ENCODE measurements at places on chromosomes 1 and 21.

DNA sequence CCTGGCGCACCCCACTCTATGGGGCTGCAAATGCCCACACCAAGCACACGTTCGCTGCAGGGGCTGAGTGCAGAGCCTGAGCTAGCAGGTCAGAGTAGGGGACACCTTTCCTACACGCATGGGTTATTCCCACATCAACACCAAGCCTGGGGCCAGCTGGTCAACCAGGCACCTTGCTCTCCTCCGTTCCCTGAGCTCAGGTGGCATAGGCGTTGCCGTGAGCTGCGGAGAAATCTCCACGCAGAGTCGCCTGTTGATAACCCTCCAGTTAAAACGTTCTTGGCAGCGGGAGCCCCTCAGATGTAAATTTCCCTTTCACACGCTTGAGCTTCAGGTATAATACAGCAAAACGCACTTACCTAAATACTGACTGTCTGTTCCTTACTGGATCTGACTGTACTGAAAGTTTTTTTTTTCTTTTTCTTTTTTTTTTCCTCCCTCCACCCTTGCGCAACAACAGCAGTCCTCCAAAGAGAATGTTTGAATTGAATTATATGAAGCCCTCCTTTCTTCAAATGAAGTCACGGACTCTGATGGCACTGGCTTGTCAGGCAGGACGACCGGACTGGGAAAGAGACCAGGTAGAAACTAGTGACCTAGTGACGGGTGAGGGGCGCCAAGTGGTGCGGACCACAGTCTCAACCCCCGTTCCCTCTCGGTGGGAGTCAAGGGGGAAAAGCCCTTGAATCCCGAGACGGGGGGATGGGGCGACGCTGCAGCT is 2.1 kb downstream of the BRINP3 start:
- no peak for DNase-seq

- DNase-seq, result no peak
Observed at GRCh38 chr1:207429963-207430362, 24.2 kb upstream of the CR2 start.

DNA sequence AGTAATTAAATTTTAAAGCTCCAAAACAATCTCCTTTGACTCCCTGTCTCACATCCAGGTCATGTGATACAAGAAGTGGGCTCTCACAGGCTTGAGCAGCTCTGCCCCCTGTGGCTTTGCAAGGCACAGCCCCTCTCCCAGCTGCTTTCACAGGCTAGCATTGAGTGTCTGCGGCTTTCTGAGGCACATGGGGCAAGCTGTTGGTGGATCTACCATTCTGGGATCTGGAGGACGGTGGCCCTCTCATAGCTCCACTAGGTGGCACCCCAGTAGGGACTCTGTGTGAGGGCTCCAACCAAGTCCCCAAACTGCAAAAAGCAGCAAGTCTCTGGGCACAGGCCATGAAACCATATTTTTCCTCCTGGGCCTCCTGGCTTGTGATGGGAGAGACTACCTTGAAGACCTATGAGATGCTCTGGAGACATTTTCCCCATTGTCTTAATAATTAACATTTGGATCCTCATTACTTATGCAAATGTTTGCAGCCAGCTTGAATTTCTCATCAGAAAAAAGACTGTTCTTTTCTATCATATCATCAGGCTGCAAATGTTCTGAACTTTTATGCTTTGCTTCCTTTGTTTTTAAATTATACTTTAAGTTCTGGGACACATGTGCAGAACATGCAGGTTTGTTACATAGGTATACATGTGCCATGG is 554.1 kb upstream of the OLFM3 start:
- no peak for DNase-seq

- no peak for DNase-seq
Observed at GRCh38 chr1:1141244-1141910, 25.5 kb upstream of the C1orf159 start.

DNA sequence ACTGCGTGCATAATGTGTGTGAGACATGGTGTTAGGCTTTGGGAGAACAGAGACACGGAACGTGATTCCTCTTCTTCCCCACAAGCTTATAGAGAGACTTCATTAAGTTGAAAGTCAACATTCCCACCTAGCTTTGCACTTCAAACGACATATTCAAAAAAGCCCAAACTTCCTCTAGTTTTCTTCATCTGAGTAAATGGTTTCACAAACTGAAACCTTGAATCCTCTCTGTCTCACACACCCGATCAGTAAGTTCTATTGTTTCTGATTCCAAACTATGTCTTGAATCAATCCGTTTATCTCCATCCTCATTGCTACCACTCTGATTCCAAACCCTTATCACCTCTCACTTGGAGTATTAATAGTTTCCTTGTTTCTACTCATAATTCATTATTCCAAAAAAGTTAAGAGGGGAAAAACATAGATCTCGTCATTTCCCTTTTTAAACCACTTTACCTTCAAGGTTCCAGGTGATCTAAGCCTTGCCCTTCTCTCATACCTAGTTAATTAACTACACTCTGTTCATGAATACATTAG is 1.6 kb upstream of the METTL18 start:
- DNase-seq, result no peak

GRCh38 chr1:53294567-53294966 is 33.3 kb downstream of the LRP8 start:
- no peak for DNase-seq

- DNase-seq, result no peak
Observed at GRCh38 chr1:21251773-21252471, 38.3 kb downstream of the ECE1 start.

- peak; percentile 79 for DNase-seq
Observed at GRCh38 chr21:41425954-41426675, at the start of gene MX1. Gene MX1, plus strand, starts transcription at chr21:41426239. Its CDS starts 5,832 bp downstream, at chr21:41432071.

DNA sequence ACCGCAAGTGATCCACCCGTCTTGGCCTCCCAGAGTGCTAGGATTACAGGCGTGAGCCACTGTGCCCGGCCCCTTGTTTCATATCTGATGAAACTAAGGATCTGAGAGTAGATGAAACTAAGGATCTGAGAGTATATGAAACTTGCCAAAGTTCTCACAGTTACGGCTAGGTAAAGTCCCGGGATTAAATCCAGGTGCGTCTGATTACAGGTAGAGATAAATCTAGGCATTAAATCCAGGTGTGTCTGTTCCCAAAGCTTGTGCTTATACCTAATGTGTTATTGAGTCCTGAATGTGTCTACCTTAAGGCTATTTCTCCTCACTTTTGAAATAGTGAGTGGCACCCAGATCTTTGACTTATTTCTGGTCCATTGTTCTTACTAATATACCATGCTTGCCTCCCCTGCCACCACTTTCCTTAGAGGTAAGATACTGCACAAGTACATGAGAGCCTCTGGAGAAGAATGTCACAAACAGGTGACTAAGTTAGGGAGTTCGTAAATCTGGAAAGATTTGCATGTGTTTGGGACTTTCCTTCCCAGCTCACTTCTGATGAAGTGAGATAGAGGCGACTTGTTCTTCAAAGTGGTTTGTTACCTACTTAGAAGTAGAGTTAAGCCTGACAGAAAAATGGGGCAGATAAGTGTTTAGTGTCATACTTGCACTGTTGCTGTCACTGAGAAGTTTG is 66.5 kb downstream of the AK4 start:
- DNase-seq, result no peak

DNA sequence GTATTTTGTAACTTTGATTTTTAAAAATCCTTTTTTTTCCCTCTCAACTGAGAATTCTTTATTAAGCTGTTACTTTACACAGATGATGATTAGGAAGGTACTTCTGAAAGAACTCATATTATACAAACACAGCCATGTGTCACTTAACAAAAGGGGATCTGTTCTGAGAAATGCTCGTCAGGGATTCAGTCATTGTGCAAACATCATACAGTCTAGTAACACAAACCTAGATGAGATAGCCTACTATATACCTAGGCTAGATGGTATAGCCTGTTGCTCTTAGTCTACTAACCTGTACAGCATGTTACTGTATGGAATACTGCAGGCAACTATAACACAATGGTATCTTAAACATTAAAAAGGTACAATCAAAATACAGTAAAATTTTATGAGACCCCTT is 24.9 kb downstream of the AHCTF1 start:
- no peak for DNase-seq

DNA sequence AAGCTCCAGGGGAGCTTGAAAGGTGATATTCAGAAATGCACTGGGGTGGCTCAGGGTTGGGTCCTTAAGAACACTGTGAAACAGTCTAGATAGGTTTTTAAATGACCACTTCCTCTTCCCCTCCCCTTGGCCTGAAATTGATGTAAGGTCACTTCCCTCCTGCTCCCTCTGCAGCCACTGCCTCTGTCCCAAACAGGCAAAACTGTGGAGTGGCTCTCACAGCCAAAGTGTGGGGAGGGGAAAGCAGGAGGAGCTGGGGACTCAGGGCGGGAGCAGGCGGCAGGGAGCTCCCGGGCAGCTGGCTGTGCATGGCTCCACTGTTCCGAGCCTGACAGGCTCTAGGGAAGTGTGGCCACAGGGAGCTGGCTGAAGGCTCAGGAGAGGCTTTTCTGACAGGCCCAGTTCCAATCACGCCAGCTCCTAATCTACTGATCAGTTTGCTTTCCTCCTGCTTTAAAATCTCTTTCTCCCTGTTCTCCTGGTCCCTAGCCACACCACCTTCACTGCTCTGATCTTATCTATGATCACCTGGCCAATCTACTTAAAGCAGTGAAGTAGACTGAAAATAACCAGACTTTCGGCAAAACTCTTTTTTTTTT is 5.1 kb upstream of the CSRP1 start:
- DNase-seq, result no peak

DNA sequence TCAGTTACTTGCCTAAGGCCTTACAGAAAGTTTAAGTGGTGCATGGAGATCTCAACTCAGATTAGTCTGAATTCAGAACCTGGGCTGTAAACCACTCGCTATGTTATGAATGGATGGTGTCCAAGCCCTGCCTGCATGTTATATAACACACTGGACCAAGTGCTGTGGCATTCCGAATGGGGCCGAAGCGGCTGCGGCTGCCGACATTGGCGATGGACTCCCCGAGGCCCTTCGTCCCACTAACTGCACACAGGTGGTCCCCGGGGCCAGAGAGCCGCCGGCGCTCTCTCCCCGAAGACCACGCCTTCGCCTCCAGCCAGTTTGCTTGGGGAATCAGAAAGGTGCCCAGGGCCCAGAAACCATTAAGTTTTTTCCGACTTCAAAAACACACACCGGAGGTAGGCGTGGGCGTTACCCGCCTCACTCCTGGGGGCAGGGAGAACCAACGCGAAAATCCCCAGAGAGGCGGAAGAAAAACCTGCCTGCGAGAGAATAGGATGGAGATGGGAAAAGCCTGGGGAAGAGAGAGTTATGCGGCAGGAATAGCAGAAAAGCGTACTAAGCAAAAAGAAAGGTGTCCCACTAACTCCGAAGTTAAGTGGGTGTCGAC is 579 bp upstream of the TENT5C start:
- peak; percentile 73 for DNase-seq

DNA sequence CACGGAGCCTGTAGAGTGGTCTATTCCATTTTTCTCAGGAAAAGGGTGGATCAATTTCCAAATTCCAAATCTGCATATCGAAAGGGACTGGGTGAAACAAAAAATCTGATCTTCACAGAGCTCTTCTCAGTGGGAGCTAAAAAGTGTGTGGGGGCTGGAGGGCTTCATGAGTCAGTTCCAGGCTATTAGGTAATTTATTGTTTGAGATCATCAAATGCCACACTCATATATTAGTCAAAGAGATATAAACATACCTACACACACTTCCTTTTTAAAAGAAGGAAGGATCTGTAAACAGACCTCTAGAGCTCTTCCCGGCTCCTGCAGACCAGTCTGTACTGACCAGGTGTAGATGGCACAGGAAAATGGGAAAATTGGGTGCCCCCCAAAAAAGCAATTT is 175.4 kb downstream of the ZBTB18 start:
- no peak for DNase-seq

DNA sequence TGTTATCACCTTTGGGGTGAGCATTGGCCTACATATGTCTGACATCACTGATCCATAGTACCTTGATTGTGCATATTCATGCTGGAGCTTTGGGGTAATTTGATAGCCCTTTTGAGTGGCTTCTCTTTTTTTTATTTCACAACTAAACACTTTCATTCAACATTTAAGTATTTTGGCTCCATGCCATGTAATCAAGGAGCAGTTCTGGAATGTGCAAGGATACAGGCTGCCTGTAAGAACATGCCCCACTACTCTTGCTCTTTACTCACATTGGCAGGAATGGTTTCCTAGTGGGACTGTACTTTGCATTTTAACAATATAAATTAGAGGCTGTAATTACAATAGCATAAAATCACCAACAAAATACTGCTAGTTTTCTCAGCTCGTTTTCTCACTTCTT is 300.7 kb upstream of the SPAG17 start:
- no peak for DNase-seq

GRCh38 chr1:202200112-202200548 is 6.5 kb downstream of the LGR6 start:
- DNase-seq, result no peak

DNA sequence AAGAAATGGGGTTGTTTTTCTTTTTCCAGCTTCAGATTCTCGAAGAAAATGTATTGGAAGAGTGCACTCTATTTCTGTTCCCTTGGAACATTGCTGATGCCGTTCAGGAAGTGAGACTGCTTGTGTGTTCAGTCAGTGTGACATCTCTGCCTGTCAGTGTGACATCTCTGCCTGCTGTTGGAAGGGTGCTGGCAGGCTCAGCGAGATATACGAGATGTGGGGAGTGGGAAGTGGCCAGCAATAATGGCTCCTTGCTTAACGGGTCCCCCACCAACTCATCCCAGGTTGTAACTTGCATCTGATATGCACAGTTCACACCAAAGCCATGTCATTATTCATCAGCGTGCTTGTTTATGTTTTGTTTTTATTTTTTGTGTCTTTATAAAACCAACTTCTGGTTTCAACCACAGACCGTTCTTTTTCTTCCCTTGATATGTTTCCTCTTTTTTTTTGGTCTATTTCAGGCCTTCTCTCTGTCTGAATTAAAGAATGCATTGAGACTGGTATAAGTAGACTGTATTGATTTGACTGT is 145.4 kb downstream of the GALNT2 start:
- DNase-seq, result no peak

GRCh38 chr1:149917571-149918144 is at the start of gene SV2A:
Gene SV2A, minus strand, starts transcription at chr1:149917844. Its CDS starts 4,004 bp downstream, at chr1:149913840.
- no peak for DNase-seq

DNA sequence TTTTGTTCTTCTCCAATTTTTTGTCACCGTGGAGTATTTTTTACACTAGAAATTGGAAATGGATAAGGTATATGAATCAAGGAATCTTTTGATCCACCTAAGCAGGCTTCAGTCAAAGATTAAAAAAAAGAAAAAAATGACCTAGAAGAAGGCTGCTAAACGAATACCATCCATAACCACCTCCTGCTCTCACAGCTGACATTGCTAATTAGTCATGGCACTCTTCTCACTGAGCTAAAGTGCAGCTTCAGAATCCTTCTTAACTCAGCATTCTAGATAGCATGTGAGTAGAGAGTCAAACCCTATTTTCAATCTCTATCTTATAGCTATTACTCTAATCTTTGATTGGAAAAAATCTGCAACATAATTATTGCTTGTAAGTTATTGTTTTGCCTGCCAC is 40.2 kb upstream of the ST6GALNAC5 start:
- no peak for DNase-seq

DNA sequence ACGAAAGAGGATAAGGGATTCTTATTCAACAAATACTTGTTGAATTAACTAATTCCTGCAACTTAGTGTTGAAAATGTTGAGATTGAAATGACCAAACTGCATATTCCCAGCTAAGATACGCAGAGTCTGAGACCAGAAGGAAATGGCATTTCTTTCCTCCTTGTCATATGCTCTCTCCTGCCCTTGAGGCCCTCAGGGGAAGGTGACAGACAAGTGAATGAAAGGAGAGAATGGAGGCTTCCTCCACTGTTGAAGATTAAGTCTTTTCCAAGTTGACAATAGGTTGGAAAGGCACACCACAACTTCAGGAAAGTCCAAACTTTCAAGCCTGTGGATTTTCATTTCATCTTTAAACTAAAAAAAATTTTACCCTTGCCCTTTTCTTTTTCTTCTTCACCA is 3.1 kb upstream of the ZNF697 start:
- no peak for DNase-seq

Data from suprapubic skin (tissue), 4 donors.